Osteocyte (in vitro differentiated cells): ENCODE measurements at places on chromosomes 5 and 9. TPM values are rescaled to one million over a fixed set of nuclear protein-coding genes. Genes with fewer than 3 reads are reported as not detected.

GRCh38 chr5:92421942-92422341, 1038.8 kb upstream of the ARRDC3 start:
- no peak overlapping the region for H3K27ac ChIP-seq
- no peaks in the 10 kb centered on the region for H3K27me3 ChIP-seq
- H3K36me3 ChIP-seq = peaks cover 10% of the 10 kb centered on the region
- H3K4me1 ChIP-seq = peaks cover 7% of the 10 kb centered on the region
- H3K4me3 ChIP-seq = no peak overlapping the region

- DNase-seq = no peak
- H3K4me1 ChIP-seq = peaks cover 1% of the 10 kb centered on the region
- no peaks in the 10 kb centered on the region for H3K36me3 ChIP-seq
- H3K27ac ChIP-seq = no peak within 1 kb of the TSS
- H3K4me3 ChIP-seq = no peak within 1 kb of the TSS
Observed at GRCh38 chr5:71719063-71719964, at the start of gene CARTPT. Gene CARTPT (plus strand): TSS chr5:71719275. CDS start chr5:71719294, 19 bp downstream.

GRCh38 chr5:102623329-102624065, 124.7 kb upstream of the SLCO6A1 start:
- H3K36me3 ChIP-seq = no peaks in the 10 kb centered on the region
- peaks cover 49% of the 10 kb centered on the region for H3K4me1 ChIP-seq
- H3K4me3 ChIP-seq = no peak overlapping the region
- H3K27ac ChIP-seq = no peak overlapping the region
- DNase-seq = no peak
- H3K27me3 ChIP-seq = no peaks in the 10 kb centered on the region

Gene SEMA6A
- total RNA-seq = 2.3 and 2.6 TPM in 2 replicates

DNA sequence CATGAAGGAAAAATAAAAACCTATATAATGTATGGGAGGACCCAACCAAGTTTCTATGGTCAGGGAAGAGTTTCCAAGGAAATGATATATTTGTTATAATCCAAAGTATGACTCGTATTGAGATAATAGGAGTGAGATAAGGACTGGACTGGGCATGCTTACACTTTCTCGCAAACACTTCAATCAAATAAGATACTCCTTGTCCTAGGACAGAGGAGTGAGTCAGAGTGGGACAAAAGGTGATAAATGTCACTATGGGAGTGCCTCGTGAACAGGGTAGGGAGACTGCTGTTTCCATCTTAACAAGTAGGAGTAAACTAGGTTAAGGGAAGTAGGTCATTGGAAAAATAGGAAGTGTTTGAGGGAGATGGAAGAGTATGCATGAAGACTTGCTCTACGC, 47.2 kb downstream of the MACIR start:
- no peak overlapping the region for H3K27ac ChIP-seq
- no peak overlapping the region for H3K4me3 ChIP-seq
- no peak for DNase-seq
- H3K4me1 ChIP-seq = no peaks in the 10 kb centered on the region

Gene PCDHGA4
- total RNA-seq = 0.27 and 0.47 TPM in 2 replicates

DNA sequence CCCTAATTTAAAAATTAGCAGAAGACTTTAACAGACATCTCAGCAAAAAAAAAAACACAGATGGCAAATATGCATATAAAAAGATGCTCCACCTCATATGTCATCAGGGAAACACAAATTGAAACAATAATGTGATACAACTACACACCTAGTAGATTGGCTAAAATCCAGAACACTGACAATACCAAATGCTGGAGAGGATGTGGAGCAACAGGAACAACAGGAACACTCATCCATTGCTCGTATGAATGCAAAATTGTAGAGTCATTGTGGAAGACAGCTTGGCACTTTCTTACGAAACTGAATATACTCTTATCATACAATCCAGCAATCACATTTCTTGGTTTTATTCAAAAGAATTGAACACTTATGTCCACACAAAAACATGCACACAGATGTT, 22.1 kb downstream of the MCIDAS start:
- H3K4me3 ChIP-seq = no peak overlapping the region
- no peak overlapping the region for H3K27ac ChIP-seq
- H3K36me3 ChIP-seq = no peaks in the 10 kb centered on the region
- H3K27me3 ChIP-seq = peaks cover 76% of the 10 kb centered on the region

Gene TAF1L
- not detected in 2 replicates for total RNA-seq
